ENCODE measurements at places on chromosomes 5 and 9.

DNA sequence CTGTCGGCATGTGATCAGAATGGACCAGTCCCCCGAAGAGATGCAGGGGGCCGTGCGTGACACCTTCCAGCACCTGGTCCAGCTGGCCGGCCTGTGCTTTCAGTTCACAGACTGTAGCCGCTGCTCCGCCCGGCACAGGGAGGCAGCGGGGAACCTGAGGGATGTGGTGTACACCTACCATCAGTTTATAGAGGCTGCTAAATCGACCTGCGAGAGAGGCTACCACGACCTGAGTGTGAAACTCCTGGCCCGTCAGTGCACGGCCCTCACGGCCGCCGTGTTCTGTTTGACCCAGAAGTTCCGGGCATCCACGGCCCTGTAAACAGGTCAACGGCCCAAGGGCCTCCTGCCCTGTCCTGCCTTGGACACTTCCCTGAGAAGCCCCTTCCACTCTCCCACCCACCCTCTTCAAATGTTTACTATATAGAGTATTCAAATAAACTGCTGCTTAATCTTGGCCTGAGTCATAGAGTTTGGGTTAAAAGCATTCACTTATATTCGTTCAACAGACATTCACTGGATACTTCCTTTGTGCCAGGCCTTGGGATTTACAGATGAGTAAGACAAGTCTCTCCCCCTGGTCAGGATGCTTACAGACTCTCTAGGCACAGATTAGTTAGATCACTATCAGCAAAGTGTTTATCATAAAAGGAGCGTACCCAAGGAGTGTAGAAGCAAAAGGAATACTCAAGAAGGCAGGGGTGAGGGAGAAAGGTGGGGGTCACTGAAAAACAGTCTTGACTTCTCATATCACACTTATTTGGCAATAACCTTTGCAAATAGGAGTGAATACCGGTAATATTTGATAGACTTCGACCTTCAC, 6.9 kb upstream of the TRMT10B start:
- DNase-seq: no peak

- no peak for DNase-seq
These were observed 526.1 kb upstream of the WWC1 start for GRCh38 chr5:167765352-167765751.

DNA sequence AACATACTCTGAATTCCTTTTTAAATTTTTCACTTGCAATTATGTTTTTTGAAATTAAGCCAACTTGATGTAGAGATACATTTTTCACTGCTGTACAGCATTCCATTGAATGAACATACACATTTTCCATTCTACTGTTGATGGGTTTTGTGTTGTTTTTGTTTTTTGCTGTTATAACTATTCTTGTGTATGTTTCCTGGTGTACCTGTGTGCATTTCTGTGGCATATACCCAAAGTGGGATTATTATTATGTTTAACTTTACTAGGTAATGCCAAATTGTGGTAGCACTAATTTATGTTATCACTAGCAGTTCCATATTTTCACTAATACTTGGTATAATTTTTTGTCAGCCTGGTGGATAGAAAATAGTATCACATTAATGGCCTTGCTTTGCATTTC, 2.7 kb downstream of the RFESD start:
- no peak for DNase-seq

GRCh38 chr9:85016384-85017006, 347.0 kb downstream of the NTRK2 start:
- no peak for DNase-seq

GRCh38 chr5:174668349-174668748, 56.0 kb upstream of the MSX2 start:
- no peak for DNase-seq

- DNase-seq: no peak
These were observed 42.9 kb downstream of the LAMC3 start for GRCh38 chr9:131051592-131052517.

Measured in chondrocyte (in vitro differentiated cells).